ENCODE measurements at places on chromosomes 11 and 22. TPM values are rescaled to one million over a fixed set of nuclear protein-coding genes. Genes with fewer than 3 reads are reported as not detected.

The C11orf71 gene
- total RNA-seq = 6.2 TPM

The APOL3 gene
- total RNA-seq = 76.3 TPM

- no peak overlapping the region for H3K4me3 ChIP-seq
- no peaks in the 10 kb centered on the region for H3K27me3 ChIP-seq
- peaks cover 20% of the 10 kb centered on the region for H3K4me1 ChIP-seq
- DNase-seq = no peak
These were observed 24.3 kb downstream of the KIAA0930 start for GRCh38 chr22:45216133-45217003.

- H3K4me1 ChIP-seq = no peaks in the 10 kb centered on the region
- no peaks in the 10 kb centered on the region for H3K36me3 ChIP-seq
- H3K27me3 ChIP-seq = no peaks in the 10 kb centered on the region
- no peak for DNase-seq
- no peak overlapping the region for H3K27ac ChIP-seq
These were observed 7.6 kb upstream of the VPS37C start for GRCh38 chr11:61168800-61169199.

DNA sequence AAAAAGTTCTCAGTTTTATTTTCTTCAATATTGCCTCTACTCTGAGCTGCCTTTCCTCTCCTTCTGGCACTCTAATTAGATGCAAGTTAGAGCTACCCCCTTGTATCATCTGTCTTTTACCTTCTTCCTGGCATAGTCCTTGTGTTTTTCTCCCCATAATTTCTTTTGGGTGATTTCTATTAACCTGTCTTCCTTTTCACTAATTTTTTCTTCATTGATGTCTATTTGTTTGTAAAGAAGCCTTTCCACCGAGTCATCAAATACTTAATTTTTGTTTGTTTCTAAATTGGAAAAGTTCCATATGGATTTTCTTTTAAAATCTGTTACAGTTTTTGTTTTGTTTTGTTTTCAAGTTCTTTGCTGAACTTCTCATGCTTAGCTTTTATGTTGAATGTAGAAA is 558.1 kb downstream of the TBC1D22A start:
- DNase-seq = no peak
- H3K27ac ChIP-seq = no peak overlapping the region
- H3K4me3 ChIP-seq = no peak overlapping the region
- no peaks in the 10 kb centered on the region for H3K36me3 ChIP-seq

DNA sequence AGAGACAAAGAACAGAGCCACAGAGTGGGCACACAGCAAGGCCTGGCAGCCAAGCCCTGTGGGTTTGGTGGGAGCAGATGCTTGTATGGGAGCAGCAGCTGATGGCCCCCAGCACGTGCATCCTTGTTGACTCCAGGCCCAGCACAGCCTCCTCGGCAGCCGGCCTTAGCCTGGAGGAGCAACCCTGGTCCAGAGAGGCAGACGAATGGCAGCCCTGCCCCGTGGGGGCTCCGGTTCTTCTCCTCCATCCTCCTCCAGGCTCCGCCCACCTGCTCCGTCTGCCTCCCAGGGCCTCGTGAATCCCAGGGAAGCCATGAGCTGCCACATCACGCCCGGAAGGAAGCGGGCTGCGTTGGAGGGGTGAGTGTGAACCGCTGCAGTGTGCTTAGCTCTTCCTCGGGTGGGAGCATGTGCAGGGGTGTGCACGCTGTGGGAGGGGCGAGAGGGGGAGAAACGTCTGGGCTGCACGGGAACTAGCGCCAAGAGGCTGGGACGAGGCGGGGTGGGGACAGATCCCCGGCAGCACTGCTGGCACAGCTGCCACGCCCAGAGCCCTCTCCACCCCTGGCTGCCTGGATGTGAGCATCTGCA is 36.3 kb upstream of the JAM3 start:
- peaks cover 53% of the 10 kb centered on the region for H3K4me1 ChIP-seq
- no peak for DNase-seq
- H3K27me3 ChIP-seq = no peaks in the 10 kb centered on the region
- H3K27ac ChIP-seq = peak overlapping the region; percentile 96

DNA sequence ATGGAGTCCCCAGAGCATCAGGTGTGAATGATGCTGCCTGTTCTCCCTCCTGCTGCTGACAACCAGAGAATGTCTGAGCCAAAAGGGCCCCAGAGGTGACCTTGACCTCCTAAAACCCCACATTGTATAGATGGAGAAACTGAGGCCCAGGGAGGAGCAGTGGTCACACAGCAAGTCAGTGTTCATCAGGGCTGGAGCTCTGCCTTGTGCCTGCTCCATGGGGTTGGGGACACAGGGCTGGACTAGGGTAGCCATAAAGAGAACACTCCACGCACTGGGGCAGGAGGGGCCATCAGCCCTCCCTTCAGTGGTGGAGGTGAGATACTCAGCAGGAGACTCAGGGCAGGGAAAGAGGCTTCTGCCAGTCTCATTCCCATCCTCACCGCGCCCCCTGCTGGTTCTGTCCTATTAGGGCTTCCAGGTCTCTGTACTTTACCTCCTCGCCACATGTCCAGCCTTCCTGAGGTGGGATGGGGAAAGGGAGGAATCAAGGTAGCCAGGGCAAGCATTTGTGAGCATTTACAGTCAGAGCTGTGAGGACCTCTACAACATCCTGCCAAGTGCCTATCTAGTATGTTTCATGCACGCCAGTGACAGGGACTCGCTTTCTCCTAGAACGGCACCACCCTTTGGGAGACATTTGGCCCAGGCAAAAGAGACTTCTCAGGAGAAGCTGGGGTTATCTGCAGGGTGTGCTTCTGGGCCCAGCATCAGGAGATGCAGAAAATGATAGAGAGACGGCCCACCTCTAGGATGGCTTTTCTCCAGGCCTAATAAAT is 43.2 kb downstream of the NEU3 start:
- DNase-seq = peak; percentile 92
- H3K27ac ChIP-seq = no peak overlapping the region
- no peak overlapping the region for H3K4me3 ChIP-seq
- H3K36me3 ChIP-seq = no peaks in the 10 kb centered on the region
- H3K27me3 ChIP-seq = no peaks in the 10 kb centered on the region
- no peaks in the 10 kb centered on the region for H3K4me1 ChIP-seq

GRCh38 chr22:44738347-44738715 is 14.0 kb upstream of the ARHGAP8 start:
- no peak overlapping the region for H3K4me3 ChIP-seq
- DNase-seq = no peak
- H3K27ac ChIP-seq = no peak overlapping the region
- H3K36me3 ChIP-seq = no peaks in the 10 kb centered on the region

GRCh38 chr11:87429996-87430395 is 392.3 kb downstream of the TMEM135 start:
- no peak overlapping the region for H3K27ac ChIP-seq
- no peaks in the 10 kb centered on the region for H3K27me3 ChIP-seq
- H3K4me1 ChIP-seq = no peaks in the 10 kb centered on the region
- no peak overlapping the region for H3K4me3 ChIP-seq

DNA sequence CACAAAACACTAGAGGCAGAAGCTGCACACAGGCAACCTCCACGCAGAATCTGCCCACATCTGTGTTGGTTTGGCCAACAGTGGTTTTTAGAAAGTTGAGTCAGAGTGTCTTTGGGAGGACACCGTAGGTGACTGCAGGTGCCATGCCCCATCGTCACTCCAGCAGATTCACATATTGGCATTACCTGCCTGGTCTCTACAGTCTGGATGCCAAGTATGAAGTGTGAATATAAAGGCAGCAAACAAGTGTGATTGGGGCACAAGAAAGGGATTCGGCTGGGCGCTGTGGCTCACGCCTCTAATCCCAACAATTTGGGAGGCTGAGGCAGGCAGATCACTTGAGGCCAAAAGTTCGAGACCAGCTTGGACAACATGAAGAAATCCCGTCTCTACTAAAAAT is 11.0 kb upstream of the FXYD2 start:
- DNase-seq = no peak
- no peak overlapping the region for H3K4me3 ChIP-seq
- no peaks in the 10 kb centered on the region for H3K27me3 ChIP-seq
- peaks cover 32% of the 10 kb centered on the region for H3K36me3 ChIP-seq
- no peak overlapping the region for H3K27ac ChIP-seq
